Activated naive CD4-positive, alpha-beta T cell treated with anti-CD3 and anti-CD28 coated beads, Interleukin-2, amount 10 ng/mL, durations not matched to agents 7 days and 5 days (primary cell): ENCODE measurements at places on chromosomes 7 and 10.

DNA sequence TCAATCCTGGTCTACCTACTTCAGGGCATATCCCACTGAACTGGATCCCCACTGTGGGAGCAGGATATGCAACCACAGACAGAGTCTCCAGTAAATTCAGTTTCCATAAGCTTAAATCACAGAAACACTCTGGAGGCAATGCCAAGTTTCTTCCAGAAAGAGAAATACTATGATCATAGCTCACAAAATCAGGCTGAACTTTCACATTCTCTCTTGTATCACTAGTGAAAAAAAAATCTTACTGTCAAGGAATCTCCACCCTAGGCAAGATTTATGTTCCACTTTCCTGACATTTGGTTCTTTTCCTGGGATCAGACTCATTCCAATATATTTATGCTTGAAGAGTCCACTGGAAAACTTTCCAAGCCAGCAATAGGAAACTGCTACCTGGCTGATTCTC lies 749.0 kb downstream of the SUGCT start:
- DNase-seq, result no peak

- DNase-seq, result no peak
These were observed at the start of gene CPXM2 for GRCh38 chr10:123891144-123892071. Gene CPXM2, minus strand, starts transcription at chr10:123891807. Its CDS starts 148 bp downstream, at chr10:123891659.

DNA sequence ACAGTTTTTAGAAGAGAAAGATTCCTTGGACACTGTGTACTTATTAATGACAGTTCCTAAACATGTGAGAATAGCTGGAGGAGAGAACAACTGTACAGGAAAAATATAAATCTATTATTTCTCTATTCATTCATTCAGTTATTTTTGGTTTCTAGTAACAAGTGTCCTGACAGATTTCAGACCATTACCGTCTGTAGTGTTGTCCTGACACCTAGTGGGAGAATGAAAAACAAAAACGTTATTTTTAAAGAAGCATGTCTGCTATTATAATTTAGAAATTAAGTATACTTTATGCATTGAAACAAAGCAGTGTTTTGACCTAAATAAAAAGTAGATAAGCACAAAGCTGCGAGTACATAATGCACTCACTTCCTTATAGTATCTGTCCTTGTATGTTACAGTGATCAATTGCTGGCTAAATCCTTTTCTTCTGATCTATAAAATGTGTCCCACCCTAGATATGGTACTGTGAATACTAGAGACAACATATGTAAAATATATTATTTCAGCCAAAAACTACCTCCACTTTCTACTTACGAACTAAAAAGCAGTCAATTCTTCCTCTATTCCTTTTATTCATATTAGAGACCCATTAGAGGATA lies 575.6 kb downstream of the ARL4A start:
- no peak for DNase-seq

DNA sequence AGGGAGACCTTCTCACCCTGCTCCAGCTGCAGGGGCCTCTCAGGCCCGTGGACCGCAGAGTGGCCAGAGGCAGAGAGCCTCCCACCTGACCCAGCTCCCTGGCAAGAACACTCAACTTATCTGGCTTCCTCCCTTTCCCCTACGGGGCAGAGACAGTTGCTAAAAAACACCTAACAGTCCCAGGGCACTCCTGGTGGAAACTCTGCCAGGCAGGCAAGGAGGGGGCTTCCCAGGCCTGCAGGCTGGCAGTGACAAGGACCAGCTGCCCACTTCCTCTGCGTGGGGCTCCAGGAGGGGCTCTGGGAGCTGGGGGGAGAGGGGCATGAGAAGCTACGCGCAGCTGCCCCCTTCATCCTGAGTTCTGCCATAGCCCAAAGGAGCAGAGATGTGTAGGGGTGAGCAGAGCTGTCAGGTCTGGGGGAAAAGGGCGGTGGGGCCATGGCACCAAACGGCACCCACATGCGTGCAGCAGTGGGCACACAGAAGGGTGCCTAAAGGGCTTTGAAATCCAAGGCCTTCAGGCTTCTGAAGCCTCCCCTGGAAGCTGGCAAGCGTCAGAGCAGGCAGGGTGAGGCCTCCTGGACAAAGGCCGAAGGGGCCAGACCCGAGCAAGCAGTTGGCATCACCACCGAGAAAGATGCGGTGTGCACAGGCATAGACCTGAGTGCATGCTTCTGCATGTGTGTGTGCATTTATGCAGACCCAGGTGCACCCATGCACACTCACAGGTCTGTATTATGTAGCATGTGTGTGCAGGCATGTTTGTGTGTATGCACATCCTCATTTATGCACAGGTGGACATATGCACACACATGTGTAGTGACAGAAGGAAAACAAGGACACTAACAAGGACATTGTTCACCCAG lies 14.4 kb downstream of the SPOCK2 start:
- no peak for DNase-seq

GRCh38 chr7:132446666-132447278 lies 129.5 kb downstream of the PLXNA4 start:
- DNase-seq, result no peak

GRCh38 chr10:50417886-50418830 lies 166.8 kb upstream of the ASAH2 start:
- DNase-seq, result peak; percentile 69

GRCh38 chr10:71584461-71584860 lies 135.1 kb downstream of the C10orf105 start:
- DNase-seq, result no peak

DNA sequence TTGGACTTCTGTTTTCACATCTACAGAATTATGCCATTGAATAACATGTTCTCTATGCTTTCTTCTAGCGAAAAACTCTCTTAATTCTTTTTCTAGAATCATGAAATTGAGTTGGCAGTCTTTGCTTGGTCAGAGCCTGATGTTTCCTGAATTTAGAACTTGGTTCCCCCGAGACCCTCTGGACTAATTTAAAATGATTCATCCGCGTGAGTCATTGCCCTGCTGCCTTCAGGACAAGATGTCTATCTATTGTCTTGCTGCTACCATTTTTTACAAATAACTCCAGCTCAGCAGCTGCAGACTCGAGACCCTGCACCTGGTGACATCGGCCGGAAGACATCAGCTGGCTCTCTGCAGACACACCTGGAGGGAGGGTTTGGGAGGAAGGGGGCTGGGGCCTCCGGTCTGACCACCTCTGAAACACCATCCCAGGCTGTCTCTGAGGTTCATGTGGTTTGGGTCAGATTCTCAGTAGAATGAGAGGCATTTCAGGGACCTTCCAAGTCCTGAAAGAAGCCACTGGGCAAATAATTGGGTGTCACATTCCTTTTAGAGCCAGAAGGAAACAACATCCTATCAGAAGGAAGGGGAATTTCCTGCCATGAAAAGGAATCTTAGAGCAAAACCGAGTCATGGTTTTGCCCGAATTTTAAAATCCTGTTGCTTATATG lies 20.9 kb upstream of the KLF6 start:
- peak; percentile 68 for DNase-seq
